Activated CD8-positive, alpha-beta T cell treated with anti-CD3 and anti-CD28 coated beads for 36 hours (primary cell): ENCODE measurements at places on chromosomes 16 and 17. TPM values are rescaled to one million over a fixed set of nuclear protein-coding genes. Genes with fewer than 3 reads are reported as not detected.

GRAPL gene
- 6.5 TPM for total RNA-seq

- DNase-seq: no peak
Observed at GRCh38 chr17:77965352-77965751, 6.8 kb downstream of the TNRC6C start.

DNA sequence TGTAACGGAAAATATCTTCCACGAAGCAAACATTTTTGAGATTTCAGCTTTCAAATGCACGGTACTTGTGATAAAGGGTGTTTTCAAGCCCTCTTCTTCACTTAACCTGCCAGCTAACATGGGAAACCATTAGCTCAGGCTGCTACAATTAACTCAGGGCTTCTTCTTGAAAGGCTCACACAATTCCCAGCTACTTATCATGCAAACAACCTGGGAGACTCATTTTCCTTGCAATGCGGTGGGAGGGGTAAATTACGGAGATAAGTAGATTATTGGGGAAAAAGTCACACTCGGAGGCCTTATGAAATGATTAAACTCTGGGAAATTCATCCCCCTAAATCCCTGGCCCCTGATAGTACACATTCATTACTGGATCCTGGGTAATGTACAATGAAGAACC lies 266.4 kb downstream of the STX8 start:
- DNase-seq: no peak

GRCh38 chr17:79749156-79749815 lies 18.5 kb downstream of the ENPP7 start:
- DNase-seq: no peak

GRCh38 chr17:43771463-43771862 lies 7.3 kb downstream of the DUSP3 start:
- DNase-seq: no peak

DNA sequence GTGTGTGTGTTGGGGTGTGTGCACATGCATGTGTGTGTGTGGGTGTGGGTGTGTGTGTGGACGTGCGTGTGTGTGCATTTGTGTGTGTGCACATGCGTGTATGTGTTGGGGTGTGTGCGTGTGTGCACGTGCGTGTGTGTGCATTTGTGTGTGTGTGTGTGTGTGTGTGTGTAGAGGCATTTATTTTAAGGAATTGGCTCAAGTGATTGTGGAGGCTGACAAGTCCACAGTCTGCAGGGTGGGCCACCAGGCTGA lies 37.9 kb upstream of the JPH3 start:
- DNase-seq: no peak

- no peak for DNase-seq
Observed at GRCh38 chr17:10071141-10071540, 127.3 kb downstream of the GAS7 start.

- no peak for DNase-seq
Observed at GRCh38 chr17:6711681-6712057, 1.5 kb downstream of the SLC13A5 start.
